Eye (tissue), 1 donor: ENCODE measurements at places on chromosomes 12 and 14.

DNA sequence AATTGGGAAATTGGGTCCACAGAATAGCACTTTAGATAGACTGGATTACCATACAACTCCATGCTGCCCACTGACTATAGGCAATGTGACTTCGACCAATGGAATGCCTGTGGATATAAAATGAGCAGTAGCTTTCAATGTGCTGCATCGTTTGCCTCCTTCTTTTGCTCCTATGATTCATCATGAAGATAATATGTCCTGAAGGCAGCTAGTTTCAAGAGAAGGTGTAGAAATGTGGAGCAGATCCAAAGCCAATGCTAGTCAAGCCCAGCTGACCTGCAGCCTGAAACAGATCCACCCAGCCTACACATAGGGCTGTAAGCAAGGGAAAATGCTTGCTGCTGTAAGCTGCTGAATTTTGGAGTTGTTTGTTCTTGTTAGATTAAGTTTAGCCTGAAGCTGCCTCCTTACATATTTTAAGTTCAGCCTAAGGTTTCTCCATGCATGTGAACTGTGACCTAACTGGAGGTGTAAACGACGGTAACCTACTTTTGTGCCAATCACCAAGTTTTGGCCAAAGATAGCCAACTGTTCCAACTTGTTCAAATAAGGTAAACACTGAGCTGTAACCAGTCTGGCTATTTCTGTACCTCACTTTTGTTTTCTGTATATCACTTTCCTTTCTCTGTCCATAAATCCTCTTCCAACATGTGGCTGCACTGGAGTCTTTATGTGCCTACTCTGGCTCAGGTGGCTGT lies 169.1 kb upstream of the AVPR1A start:
- DNase-seq: no peak

- no peak for DNase-seq
Measured at GRCh38 chr12:12992418-12993130, 7.5 kb downstream of the HEBP1 start.

DNA sequence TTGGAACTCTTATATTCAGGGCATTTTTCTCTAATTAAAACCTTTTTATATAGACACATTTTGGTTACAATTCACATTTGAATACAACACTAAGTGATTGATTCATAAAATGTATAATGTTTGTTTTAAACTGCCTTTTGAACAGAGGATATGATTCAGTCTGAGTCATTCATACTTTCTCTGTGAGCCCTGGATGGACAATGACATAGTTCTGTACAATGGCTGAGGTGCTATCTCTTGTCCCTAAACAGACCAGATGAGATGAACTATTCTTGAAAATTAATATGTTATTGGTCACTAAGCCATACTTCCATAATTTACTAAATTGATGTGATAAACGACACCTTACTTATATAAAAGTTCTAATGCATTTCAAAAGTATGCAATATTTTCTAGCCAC lies 199.7 kb upstream of the ATXN7L3B start:
- DNase-seq: no peak

GRCh38 chr12:73210548-73211204 lies 938.5 kb downstream of the TRHDE start:
- DNase-seq: peak; percentile 2

DNA sequence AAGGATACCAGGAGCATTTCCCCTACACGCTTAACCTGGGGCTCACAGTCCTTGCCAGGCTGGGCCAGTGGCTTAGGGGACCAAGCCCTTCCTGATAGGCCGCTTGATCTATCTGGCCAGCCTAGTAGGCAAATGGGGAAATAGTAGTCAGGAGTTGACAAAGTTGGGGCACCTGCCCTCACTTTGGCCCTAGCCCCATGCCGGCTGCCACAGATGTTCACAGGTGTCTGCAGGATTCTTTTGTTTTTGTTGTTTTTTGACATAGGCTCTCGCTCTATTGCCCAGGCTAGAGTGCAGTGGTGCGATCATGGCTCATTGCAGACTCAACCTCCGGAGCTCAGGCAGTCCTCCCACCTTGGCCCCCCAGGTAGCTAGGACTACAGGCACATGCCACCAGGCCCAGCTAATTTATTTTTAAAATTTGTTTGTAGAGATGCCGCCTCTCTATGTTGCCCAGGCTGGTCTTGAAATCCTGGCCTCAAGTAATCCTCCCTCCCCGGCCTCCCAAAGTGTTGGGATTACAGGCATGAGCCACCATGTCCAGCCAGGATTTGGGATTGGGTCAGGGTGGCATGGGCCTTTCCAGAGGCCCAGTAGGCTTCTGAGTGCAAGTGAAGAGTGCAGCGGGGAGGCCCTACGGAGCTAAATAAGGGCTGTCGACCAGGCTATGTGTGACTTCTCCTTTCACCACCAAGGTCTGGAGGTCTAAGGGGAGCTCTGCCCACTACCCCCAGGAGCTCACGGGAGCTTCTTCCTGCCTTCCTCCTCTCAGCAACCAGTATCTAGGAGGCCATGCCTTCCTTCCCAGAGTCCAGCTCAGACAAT lies 15.5 kb upstream of the HDAC7 start:
- DNase-seq: no peak

DNA sequence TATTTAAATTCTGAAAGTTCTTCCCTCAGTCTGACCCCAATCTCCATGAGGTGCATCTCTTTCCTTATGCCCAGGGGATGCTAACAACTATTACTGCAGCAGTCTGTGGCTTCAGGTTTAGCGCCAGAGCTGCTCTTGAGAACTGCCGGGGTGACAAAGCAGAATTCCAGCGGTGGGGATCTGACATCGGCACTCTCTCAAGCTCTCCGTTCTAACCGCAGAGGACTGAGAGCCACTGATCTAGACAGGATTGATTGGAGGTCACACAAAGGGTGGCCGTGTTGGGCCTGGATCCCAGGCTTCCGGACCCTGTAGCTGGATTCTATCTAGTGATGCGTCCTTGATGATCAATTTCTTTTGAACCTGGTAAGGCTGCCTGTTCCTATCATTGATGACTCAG lies 155.6 kb upstream of the TMEM132C start:
- no peak for DNase-seq

- no peak for DNase-seq
Measured at GRCh38 chr12:117470804-117471203, 109.4 kb upstream of the NOS1 start.

DNA sequence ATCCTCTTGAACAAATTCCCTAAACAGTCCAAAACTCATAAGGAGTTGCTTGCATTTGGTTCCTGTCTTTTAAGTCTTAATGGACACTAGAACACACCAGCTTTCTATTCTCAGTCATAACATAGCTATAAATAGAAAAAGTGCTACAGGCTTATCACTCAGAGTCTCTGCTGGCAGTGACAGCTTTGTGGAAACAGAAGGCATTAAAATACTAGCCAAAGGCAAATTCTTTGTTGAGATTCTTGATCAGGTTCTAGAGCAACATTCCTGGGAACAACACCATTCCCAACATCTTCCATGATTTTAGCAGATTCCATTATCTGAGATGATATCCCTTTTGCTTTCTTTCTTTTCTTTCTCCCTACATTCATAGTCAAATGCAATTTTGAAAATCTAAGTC lies 207.7 kb upstream of the PLEKHG7 start:
- DNase-seq: no peak

DNA sequence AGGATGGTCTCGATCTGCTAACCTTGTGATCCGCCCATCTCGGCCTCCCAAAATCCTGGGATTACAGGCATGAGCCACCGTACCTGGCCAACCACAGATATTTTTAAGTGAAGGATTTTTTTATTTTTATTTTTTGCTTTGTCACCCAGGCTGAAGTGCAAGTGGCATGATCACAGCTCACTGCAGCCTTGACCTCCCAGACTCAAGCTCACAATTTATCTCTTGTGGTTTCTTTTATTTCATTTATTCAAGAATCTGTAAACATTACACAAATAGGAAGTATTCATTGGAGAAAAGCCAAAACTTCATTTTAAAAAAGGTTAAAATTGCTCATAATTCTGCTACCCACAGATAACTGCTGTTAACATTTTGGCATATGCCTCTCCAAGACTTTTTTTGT lies 13.3 kb downstream of the MOAP1 start:
- no peak for DNase-seq

DNA sequence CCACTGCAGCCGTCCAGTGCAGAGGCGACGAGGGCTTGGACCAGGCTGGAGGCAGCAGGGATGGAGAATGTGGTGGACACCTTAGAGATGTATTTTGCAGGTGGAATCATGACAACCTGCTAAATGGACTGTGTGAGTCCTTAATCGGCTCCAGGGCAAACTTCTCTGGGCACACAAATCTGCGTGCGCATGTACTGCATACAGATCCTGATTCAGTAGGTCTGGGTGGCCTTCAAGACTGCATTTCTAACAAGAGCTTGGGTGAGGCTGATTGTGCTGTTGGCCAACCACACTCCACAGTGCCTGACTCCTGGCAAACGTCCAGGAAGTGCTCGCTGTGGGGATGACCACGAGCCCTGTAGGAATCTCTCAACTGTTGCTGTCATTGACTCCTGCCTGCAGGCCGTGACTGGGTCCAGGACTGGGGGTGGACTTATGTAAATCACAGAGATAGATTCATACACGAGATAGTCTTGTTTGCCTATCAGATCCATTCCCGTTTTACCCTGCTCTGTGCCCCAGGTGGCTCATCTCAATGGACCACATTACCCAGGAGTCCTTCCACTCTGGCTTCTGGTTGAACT lies 27.2 kb downstream of the JDP2 start:
- DNase-seq: no peak

GRCh38 chr14:37889087-37889486 lies 293.7 kb downstream of the TTC6 start:
- DNase-seq: peak; percentile 22
